ENCODE measurements at places on chromosomes 2 and 18.

DNA sequence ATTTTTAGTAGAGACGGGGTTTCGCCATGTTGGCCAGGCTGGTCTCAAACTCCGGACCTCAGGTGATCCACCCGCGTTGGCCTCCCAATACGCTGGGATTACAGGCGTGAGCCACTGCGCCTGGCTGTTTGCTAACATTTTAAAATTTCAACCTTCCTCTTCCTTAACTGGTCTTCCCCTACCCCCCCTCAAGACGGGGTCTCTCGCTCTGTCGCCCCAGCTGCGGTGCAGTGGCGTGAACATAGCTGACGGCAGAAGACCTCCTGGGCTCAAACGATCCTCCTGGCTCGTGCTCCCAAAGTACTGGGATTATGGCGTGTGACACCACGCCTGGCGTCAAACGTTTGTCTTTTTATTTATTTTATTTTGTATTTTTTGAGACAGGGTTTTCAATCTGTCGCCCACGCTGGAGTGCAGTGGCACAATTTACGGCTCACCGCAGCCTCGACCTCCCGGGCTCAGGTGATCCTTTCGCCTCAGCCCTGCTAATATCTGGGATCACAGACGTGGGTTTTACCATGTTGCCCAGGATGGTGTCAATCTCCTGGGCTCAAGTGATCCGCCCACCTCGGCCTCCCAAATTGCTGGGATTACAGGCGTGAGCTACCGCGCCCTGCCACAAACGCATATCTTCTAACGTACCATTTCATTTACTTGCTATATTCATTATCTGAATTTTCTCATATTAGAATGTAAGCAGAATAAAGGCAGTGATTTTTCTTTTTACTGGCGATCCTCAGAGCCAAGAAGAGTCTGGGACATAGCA lies 984 bp upstream of the MSH2 start:
- no peak for DNase-seq

- DNase-seq = peak; percentile 55
Measured at GRCh38 chr2:74379851-74380789, at the start of gene DCTN1. TSS of gene DCTN1 (minus strand) at chr2:74380311. CDS start at chr2:74380037, 274 bp downstream.

DNA sequence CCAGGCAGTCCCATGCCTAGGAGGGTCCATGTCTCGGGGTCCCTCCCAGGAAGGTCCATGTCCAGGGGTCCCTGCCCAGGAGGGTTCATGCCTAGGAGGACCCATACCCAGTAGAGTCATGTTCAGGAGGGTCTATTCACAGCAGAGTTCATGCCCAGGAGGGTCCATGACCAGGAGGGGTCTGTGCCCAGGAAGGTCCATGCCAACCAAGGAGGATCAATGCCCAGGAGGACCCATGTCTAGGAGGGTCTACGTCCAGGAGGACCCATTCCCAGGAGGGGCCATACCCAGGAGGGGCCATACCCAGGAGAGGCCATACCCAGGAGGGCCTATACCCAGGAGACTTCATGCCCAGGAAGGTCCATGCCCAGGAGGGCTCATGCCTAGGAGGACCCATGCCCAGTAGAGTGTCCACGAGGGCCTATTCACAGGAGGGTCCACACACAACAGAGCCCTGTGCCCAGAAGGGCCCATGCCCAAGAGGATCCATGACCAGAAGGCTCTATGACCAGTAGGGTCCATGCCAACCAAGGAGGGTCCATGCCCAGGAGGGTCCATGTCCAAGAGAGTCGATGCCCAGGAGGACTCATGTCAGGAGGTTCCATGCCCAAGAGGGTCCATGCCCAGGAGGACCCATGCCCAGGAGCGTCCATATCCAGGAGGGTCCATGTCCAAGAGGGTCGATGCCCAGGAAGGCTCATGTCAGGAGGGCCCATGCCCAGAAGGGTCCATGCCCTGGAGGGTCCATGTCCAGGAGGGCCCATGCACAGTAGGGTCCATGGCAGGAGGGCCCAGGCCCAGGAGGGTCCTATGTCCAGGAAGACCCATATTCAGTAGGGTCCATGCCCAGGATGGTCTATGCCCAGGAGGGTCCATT lies 10.1 kb downstream of the GPR35 start:
- DNase-seq = no peak

DNA sequence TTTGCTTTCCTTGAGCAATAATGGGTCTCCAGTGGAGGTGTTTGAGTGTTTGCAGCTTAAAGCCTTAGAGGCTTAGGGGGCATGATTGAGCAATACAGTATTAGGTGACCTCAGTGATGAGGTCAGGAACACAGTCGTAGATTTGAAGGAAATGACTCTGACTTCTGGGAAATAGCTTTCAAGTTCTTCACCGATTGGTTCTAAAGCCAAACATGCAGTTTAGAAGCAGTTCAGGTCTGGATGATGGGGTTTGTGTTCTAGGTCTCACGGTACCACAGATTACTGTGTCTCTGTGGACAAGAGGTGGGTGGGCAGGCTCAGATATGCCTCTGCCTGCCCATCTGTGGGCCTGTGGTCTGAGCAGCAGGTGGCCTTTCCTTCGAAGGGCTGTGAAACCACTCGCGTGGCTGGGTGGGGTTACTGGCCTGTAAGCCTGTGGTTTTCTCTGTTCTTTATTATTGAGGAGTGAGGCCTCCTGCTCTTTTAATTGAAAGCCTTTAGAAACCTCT lies 7.8 kb downstream of the MTHFD2 start:
- DNase-seq = no peak

GRCh38 chr18:9739516-9739915 lies 31.4 kb downstream of the RAB31 start:
- DNase-seq = no peak

Measured in heart left ventricle (tissue), 16 donors.